Stimulated activated CD8-positive, alpha-beta memory T cell treated with anti-CD3 and anti-CD28 coated beads, Interleukin-4, amount 100 ng/mL, for 24 hours (primary cell): ENCODE measurements at places on chromosomes 3 and 15.

DNA sequence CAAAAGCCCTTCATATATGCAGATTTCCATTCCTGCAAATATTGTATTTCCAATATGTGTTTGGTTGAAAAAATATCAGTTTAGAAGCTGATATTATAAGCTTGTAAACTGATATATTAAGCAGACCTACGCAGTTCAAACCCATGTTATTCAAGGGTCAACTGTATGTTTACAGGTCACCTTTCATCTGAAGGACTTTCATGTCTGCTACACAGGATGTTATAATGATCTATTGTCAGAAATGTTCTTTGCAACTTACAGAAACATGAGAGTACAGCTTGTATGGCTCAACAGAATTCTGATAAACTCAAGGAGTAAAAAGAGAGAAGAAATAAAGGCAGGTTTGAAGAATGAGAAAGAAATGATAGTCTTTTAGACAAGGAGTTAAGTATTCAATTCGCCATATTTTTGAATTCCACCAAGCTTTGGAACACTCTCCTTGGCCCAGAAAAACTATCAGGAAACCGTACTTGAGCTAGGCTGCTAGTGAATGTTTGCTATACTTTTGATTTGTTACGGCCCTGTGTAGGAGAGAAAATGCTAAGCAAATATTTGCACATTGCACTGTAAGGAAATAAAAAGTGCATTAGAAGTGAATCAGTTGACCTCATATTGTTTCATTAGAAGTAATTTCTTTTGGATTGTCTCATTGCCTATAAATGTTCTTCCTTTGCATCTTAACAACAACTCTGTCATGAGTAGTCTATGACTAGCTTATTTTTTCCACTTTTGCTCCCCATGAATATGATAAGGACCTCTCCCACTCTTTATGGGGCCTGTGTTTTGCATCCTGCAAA is 81.2 kb downstream of the NEK11 start:
- no peak for DNase-seq

- no peak for DNase-seq
Observed at GRCh38 chr3:14230729-14231128, 52.1 kb downstream of the LSM3 start.

DNA sequence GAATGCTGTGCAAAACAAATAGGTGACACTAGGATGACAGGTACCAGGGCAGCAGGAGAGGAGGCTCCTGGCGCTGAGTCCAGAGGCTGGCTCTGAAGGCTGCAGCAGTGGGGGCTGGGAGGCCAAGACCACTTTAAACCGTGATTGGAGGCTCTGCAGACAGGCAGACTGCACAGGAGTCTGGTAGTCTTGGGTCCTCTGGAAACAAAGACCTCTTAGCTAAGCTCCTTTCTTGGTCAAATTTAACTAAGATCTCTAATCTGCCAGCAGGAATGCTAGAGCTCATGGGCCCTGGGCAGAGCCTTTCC is 4.4 kb upstream of the MUSTN1 start:
- DNase-seq: no peak

GRCh38 chr3:83946049-83946448 is 1012.7 kb upstream of the CADM2 start:
- no peak for DNase-seq

GRCh38 chr3:80238606-80239005 is 470.8 kb upstream of the ROBO1 start:
- no peak for DNase-seq

- DNase-seq: no peak
Observed at GRCh38 chr3:152362086-152362485, 93.4 kb downstream of the MBNL1 start.

GRCh38 chr3:135267487-135267886 is 472.4 kb downstream of the EPHB1 start:
- DNase-seq: no peak

GRCh38 chr15:92657486-92657885 is 1.9 kb upstream of the FAM174B start:
- DNase-seq: no peak

GRCh38 chr3:175279457-175279856 is 420.3 kb downstream of the NAALADL2 start:
- no peak for DNase-seq

- DNase-seq: no peak
Observed at GRCh38 chr15:39409876-39410530, 170.9 kb upstream of the THBS1 start.

GRCh38 chr3:95923496-95924210 is 890.7 kb upstream of the EPHA6 start:
- peak; percentile 4 for DNase-seq

DNA sequence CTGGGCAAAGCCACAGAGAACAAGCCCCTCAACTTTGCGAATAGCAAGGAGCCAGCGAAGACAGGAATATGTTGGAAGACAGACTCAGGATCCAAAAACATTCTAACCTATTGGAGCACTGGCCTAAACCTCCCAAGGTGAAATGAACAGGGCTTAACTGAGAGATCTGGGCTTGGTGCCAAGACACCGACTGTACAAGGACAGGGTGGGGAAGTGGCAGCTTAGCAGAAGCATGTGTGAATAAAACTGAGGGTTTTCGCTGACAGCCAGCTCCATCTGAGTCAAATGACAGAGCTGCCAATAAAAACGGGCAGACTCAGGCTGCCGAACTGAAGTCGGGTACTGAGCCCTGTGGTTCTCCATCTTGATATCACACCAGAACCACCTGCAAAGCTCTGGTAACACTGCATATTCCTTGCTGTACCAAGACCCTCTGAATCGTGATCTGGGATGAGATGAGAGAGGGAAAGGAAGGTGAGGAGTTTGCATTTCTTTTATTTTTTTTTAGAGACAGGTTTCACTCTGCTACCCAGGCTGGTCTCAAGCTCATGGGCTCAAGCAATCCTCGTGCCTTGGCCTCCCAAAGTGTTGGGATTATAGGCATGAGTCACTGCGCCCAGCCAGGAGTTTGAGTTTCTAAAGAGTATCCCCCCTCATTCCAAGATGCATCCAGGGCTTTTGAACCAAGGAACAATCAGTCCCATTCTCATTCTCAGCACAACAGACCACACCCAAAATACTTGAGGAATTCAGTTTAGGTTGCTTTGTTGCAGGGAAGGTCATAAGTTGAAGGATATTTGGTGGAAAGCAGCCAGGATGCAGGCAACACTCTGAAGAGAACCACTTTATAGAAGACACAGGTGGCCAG is 6.0 kb upstream of the PLCB2 start:
- DNase-seq: no peak

- no peak for DNase-seq
Observed at GRCh38 chr15:45276831-45277230, 24.8 kb downstream of the SLC28A2 start.

GRCh38 chr3:119635719-119636118 is 24.7 kb downstream of the POPDC2 start:
- no peak for DNase-seq

DNA sequence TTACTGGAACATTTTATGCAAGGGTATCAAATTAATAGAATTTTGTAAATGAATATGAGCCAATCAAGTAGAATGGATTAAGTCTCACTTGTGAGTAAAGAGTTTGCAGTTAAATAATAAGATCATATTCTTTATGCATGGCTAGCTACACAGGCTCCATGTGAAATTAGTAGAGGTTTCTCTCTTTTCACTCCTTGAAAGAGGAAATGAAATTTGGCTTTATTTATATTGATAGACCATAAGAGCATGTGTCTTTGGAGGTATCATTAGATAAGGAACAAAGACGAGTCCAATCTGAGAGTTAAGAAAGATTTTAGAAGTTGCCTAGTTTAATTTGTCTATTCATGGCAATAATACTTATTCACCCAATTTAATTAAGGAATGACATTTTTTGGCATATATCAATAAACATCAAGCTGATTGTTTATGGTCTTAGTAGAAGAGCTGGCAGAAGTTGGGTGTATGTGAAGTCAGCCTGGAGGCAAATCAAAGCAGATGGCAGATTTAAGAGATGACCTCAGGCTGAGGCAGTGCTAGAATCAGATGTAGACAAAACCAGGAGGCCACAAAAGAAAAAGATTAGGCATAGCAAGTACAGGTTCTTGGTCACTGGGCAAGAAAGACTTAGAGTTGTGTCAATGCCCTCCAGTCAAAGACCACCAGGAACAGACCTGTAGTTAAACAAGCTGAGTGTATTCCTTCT is 406.5 kb upstream of the ARHGEF26 start:
- no peak for DNase-seq
